Omental fat pad (tissue), 4 donors: ENCODE measurements at places on chromosomes 2 and 18. TPM values are rescaled to one million over a fixed set of nuclear protein-coding genes. Genes with fewer than 3 reads are reported as not detected.

- no peak for DNase-seq
These were observed 165.3 kb upstream of the TFPI start for GRCh38 chr2:187719510-187719909.

- DNase-seq = no peak
These were observed 21.9 kb downstream of the DYNC1I2 start for GRCh38 chr2:171709011-171709685.

GRCh38 chr2:24899361-24899910 lies 20.6 kb downstream of the ADCY3 start:
- DNase-seq = no peak

DNA sequence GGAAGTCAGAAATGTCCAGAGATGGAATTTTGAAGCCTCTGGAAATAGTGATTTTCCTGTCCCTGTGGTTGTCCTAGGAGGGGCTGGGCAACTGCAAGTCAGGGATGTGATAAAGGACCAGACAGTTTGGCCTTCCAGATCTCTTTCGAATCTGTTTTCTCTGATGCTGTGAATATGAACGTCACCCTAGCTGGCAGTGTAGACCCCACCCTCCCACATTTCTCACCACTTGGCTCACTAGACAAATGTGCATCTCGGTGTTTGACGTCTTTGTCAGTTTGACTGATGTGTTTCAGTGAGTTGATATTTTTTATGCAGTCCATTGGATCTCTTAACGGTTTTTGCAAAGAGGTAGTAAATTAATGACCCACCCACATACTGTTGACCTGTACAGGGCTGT lies 301.2 kb downstream of the TNS1 start:
- DNase-seq = no peak

DNA sequence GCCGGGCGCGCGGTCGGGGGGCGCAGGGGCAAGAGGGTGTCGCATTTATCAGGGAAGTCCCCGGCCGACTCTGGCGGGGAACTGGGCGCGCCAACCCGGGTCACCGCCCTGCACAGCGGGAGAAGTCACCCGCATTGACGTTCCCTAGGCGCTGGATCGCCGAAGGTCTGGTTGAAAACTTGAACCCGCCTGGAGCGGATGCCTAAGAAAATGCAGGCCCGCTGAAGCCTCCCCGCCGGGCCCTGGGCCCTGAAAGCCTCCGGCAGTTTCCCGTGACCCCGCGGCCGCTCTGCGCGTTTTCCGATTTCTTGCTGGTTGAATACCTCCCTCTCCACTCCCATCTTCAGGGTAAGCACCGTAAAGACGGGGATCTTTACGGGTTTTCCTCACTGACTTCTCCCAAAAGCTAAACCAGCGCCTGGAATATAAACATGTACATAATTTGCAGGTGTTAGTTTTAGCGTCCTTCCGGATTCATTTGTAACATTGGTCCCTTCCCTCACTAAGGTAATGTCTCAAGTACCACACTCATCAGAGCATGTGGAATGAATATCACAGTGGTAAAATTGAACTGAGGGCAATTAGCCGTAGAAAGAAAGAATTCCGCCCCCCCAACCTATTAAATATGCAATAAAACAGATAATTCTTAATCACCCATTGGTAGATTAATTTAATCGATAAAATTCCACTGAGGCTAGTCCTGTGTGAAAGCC lies 675 bp upstream of the SPIRE1 start:
- no peak for DNase-seq

DNA sequence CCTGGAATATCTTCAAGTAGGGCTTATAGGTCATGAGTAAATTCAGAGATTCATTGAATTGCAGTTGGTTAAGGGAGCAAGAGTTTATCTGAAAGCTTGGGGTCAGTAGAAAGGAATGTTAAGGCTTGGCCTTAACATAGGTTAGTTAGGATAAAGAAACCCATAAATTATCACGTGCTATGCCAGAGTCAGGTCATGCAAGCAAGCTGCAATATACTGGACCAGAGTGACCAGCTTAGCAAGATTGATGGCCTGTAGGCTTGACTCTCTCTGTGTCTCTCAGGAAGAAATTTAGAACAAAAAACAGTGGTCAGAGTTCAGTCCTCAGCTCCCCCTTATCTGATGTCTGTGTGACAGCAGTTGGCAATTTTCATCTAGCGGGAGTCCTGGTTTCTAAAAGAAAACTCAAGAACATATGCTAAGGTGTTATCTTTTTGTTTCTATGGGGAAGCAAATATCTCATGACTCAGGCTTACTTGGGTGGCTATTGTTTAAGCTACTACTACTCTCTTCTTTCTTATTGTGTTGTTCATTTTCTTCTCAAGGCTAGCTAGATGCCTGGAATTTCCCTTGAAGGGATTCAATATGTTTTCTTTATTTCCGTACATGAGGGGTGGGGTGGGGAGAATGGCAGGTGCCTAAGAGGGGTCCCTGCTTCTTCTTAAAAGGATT lies 28.7 kb upstream of the MARCO start:
- no peak for DNase-seq

DNA sequence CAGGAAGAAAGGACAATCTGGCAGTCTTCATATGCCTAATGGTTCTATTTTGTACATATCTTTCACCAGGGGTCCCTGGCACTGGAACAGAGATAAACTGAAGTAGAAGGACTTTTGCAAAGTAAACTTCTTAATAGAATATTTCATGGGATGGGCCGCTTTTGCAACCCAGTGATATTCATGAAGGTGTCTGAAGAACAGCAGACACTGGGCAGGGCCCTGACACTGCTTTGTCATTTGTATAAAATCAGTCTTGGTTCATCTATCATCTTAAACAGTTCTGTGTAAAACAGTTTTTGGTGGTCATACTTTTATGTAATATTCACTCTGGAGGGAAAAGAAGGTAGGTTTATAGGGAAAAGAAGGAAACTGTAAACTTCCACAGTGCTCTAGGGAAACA lies 66.4 kb downstream of the TMEM200C start:
- no peak for DNase-seq

DNA sequence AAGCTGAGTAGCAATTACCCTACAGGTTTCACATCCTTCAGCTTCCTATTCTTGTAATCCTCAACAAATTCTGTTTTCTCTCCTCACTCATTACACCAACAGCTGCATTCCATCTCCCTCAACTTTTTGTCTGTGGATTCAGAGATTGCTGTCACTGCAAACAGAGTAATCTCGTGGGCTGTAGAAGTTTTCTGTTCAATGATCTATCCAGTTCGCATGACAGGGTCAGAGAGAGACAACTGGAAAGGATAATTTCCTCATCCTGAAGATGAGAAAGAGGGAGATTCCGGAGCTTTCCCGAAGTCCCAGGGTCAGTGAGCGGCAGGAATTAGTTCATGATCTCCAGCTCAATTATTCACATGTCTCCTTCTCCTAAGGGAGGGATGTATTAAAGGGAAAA lies 75.7 kb downstream of the MYO5B start:
- DNase-seq = no peak

DNA sequence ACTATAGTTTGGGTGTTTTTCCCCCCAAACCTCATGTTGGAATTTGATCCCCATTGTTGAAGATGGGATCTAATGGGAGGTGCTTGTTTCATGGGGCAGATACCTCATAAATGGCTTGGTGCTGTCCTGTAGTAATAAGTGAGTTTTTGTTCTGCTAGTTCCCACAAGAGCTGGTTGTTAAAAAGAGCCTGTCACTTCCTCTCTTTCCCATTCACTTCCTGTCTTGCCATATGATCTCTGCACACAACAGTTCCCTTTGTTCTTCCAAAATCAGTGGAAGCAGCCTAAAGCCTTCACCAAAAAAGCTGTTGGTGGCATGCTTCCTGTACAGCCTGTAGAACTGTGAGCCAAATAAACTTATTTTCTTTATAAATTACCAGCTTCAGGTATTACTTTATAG lies 768.2 kb upstream of the VRK2 start:
- no peak for DNase-seq

- DNase-seq = no peak
These were observed 204.5 kb downstream of the LPIN1 start for GRCh38 chr2:11950896-11951295.

GRCh38 chr18:79772865-79773696 lies 24.7 kb upstream of the KCNG2 start:
- no peak for DNase-seq

DNA sequence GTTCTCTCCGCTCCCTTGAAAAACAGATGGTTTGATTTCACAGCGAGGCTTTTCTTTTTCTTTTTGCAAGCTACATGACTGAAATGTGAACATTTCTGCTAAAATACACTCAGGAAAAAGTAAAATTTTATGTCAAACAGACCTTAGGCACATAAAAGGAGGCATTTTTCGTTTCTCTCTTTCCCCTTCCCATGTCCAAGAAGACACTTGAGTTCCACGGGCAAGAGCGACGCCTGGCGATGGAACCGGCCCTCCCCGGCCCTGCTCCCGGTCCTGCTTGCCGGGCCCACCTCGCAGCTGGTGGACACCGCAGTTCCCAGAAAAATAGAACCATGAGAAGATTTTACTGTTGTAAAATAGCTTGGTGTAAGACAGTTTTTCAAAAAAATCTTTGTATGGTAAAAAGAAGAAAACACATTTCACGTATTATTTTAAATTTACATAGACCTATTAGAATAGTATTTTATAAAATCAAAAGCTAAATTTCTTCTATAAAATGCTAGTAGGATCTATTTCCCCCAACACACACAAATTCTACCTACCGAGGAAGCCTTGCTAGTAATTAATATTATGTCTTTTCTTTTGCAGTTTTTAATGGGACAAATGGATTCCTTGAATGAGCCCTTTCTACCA lies 2.3 kb upstream of the ALKAL2 start:
- no peak for DNase-seq

KHK gene
- total RNA-seq = 1.6 TPM

SALL3 gene
- not detected for total RNA-seq

TRIB2 gene
- 27.8 TPM for total RNA-seq
